LNCaP clone FGC (cell line): ENCODE measurements at places on chromosomes 4 and X.

GRCh38 chrX:103674531-103675454 is 11.7 kb downstream of the MORF4L2 start:
- no peak for DNase-seq

GRCh38 chr4:42167709-42168108 is 15.3 kb upstream of the BEND4 start:
- no peak for DNase-seq

DNA sequence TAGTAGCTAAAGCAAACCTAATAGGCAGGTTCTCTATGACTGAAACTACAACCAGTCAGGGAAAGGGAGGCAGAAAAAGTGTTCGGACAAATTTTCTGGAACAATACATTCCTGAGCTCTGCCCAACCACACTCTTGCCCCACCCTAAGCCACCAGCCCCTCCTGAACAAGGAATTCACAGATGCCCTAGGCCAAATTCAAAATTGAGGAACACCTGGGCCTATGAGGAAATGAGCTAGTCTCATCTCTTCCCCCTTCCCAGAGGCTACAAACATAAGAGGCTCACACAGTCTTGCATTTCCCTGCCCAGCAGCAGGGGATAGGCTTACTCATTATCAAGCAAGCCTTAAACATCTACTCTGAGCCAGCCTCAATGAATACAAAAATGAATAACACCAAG is 284.7 kb downstream of the ZNF674 start:
- no peak for DNase-seq

DNA sequence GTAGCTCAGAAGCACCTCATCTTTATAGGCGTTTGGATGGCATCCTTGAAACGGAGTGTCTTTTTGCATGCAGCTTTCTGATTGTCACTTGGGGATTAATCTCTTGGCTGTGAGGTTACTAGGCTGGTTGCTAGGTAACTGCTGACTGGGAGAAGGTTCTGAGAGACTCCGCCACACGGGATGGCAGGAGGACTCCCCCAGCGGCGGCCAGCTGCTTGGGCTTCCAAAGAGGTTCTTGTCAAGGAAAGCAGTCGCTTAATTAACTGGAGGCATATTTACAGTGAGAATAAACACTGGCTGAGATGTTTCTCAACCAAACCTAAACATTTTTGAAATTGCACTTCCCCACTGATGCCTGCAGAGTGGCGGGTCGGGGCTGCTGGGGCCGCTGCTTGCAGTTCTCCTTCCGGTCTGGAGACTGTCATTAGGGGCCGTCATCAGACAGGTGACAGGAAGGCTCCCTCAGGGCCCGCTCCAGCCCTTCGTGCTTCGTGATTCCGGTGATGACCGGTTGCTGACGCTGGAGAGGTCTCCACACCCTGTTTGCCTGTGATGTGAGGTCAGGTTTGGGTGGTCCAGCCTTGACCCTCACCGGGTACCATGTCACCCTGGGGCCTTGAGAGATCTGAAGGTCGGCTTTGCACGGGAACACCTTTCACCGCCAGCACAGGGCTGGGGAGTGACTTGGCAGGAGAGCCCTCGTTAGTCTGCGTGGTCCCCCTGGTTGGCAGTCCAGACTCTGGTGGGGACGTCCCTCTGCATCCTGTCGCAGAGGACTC is 9.1 kb downstream of the NSG1 start:
- DNase-seq, result no peak

DNA sequence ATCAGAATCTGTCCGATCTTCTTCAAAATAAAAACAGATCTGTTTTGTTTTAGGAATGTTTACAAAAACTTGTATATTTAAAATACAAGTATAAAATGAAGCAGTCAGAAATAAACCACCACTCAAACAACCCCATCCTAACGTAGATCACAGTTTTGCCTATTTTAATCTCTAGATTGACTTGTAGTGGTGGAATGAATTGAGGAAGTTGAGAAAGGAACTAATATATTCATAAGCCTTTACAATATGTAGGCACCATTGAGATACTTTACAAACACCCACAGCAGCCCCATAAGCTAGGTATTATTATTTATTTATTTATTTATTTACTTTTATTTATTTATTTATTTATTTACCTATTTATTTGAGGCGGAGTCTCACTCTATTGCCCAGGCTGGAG is 52.3 kb upstream of the KLF3 start:
- DNase-seq, result no peak

GRCh38 chrX:104324461-104325212 is 69.9 kb upstream of the ESX1 start:
- DNase-seq, result no peak

GRCh38 chrX:43679778-43680177 is 23.7 kb downstream of the MAOA start:
- no peak for DNase-seq

DNA sequence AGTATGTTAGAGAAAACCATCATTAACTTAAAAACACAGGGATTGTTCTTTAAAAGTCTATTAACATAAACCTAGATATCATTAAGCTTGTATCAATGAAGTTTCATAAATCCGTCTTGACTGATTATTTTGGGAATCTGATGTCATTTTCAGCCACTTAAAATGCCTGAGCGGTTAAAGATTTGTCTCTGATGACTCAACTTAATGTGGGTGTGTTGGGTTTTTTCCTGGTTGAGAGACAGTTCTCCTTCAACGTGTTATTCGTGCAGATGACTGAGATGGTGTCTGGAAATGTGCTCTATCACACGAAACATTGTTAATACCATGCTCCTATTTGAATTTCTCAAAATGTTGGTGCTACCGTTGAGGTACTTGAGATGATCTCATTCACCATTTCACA is 227.3 kb upstream of the TENM3 start:
- DNase-seq, result no peak

DNA sequence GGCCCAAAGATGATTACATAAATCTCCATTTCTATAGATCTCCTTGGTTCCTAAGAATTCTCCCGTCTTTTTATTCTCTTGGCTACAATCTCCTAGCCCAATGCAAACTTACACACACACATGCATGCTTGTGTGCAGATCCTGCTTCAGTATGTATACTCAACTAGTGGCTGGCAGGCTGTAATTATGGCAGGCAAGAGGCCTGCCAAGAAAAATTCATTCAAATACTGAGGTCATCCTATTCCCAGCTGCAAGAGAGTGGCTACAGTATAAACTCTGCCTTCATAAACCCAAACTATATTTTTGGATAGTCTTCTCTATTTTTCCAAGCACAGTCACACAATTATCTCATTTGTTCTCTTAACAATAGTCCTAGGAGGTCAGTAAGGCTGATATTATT is 95.2 kb downstream of the SHROOM4 start:
- no peak for DNase-seq

DNA sequence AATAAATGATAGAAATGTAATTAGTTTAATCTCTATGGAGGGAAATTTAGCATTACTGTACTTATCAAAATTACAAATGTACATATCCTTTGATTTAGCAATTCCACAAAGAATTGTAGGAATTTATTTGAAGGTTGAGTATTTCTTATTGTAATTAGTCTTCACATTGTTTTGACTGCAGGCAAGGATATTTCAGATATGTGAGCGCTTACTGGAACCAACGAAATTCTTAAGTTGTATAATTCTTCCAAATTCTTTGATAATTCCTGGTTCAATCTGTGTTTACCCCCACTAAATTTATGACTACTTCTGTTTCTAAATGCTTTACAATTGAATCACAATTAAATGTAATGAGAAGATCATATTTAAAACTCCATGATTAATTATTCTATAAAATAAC is 26.9 kb upstream of the WWC2 start:
- no peak for DNase-seq

DNA sequence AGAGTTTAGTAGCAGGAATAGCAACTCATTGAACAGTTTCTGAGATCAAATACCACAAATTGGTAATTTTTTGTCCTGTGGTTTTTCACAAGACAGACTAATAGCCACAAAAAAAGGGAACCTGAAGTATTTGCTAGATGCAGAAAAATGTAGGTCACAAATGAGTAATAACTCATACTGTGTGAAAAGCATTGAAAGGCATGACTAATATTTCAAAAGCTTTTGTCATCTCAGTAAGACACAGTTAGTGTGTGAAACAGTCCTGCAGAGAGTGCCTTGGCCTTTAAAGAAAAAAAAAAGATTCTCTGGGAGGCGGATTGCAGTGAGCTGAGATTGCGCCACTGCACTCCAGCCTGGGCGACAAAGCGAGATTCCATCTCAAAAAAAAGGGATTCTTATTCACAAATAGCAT is 31.4 kb upstream of the SLC25A31 start:
- no peak for DNase-seq

- no peak for DNase-seq
These were observed 4.3 kb upstream of the HAUS7 start for GRCh38 chrX:153474718-153475117.

DNA sequence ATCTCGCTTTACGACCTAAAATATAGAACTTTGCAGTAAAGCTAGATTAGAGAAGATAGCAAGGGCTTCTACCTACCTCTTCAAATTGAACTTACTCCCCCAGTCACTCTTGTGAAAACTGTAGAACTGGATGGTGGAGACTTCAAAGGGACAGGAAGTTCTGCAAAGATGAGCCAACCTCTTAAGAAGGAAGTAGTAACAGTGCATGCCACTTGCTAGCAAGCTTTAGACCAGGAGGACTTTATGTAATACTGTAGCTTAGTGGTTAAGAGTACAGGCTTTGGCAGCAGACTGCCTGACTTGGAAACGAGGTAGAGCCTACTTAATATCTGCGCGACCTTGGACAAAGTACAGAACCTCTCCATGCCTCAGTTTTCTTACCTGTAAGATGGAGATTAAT is 27.5 kb upstream of the VBP1 start:
- no peak for DNase-seq

- no peak for DNase-seq
These were observed 260.2 kb downstream of the UNC5C start for GRCh38 chr4:95288552-95288951.
